Neuronal stem cell (in vitro differentiated cells): ENCODE measurements at places on chromosomes 4 and X.

DNA sequence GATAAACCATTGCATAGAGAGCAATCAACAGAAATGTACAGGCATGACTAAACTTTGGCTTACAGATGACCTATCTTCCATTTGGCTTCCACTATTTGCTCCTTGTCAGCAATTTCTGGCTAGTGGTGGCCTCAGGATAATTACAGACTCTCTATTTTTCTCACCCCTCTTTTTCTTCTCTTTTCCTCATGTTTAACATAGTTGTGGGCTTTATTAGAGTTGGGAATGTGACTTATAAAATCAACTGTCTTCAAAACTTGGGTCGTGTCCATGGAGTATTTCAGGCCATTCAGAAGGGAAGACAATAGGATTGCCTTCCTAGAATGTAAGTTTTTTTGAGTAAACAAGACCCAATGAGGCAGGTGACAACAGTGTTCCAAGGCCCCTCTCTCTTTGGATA is 236.2 kb downstream of the FRAS1 start:
- no peaks in the 10 kb centered on the region for H3K36me3 ChIP-seq
- DNase-seq = no peak
- no peak overlapping the region for H3K4me3 ChIP-seq
- H3K27ac ChIP-seq = no peak overlapping the region
- H3K4me1 ChIP-seq = no peaks in the 10 kb centered on the region
- no peaks in the 10 kb centered on the region for H3K27me3 ChIP-seq

DNA sequence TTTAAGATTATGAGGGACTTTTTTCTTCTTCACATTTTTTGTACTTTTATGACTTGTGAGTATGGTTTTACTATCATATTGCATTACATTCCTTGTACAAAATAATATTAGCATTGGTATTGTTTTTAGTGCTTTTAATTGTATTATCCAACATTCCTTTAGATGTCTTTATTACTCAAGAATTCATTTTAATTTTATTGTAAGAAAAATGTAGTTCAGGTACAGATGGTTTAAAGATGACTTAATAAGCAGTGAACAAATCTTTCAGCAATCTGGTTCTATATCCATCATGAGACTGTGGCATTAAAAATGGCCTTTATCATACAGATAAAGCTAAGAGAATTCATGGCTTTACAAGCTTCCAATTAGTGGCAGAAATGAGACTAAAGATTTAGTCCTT is 191.6 kb downstream of the ANTXR2 start:
- H3K4me3 ChIP-seq = no peak overlapping the region
- H3K27ac ChIP-seq = no peak overlapping the region
- H3K27me3 ChIP-seq = no peaks in the 10 kb centered on the region
- no peak for DNase-seq

GRCh38 chr4:86910369-86910768 is 18.1 kb upstream of the C4orf36 start:
- H3K4me3 ChIP-seq = no peak overlapping the region
- H3K27me3 ChIP-seq = no peaks in the 10 kb centered on the region
- no peak overlapping the region for H3K27ac ChIP-seq
- H3K36me3 ChIP-seq = no peaks in the 10 kb centered on the region

GRCh38 chr4:96936886-96937285 is 1097.0 kb downstream of the PDHA2 start:
- H3K27ac ChIP-seq = no peak overlapping the region
- no peaks in the 10 kb centered on the region for H3K27me3 ChIP-seq
- no peak overlapping the region for H3K4me3 ChIP-seq
- no peak for DNase-seq

GRCh38 chr4:27022963-27023362 is 162.3 kb downstream of the STIM2 start:
- no peak for DNase-seq
- no peak overlapping the region for H3K4me3 ChIP-seq
- no peak overlapping the region for H3K27ac ChIP-seq
- no peaks in the 10 kb centered on the region for H3K27me3 ChIP-seq
